Activated T-cell treated with anti-CD3 and anti-CD28 coated beads for 1 hour (primary cell): ENCODE measurements at places on chromosomes 12 and 14.

DNA sequence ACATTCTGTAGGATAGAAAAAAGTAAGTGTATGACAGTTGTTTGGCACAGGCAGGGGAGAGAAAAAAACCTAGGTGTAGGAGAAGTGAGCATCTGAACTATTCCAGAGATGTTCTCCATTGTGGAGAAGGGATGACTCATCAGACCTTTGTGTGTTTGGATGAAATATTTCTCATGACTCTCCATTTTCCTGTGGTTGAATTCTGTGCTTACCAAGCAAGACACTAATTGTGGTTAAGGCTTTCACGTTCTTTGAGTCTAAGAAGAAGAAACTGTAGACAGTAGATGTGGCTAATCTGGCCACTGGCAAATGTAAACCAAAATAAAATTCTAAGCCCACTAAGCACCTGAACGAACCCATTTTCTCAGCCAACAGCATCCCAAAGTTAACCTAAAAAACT is 107.9 kb upstream of the GZMB start:
- DNase-seq, result no peak

DNA sequence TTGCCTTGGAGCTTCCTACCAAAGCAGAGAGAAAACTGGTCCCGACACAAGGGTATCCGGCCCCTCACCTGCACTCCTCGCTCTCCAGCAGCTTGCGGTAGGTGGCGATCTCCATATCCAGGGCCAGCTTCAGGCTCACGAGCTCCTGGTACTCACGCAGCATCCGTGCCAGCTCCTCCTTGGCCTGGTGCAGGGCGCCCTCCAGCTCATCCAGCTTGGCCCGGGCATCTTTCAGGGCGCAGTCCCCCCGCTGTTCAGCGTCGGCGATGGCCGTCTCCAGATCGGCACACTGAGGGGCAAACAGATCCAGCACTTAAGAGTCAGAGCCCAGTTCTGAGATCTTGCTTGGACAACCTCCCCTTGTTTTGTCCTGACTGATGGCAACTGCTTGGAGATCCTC is 13.7 kb downstream of the KRT72 start:
- DNase-seq, result no peak

DNA sequence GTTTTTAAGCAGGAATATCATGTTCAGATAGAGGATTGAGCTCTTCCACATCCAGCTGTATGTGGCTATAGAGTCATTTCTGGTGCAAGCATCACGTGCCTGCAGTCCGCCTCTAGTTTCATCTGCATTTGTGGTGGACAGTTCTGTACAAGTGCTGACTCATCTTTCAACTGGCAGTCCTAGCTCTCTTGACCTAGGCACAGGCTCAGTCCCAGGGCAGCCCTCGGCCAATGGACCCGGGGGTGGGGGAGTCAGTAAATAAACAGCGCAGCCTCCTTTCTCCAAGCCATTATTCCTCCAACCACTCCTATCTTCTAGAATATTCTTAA is 41.8 kb upstream of the FRMD6 start:
- no peak for DNase-seq

DNA sequence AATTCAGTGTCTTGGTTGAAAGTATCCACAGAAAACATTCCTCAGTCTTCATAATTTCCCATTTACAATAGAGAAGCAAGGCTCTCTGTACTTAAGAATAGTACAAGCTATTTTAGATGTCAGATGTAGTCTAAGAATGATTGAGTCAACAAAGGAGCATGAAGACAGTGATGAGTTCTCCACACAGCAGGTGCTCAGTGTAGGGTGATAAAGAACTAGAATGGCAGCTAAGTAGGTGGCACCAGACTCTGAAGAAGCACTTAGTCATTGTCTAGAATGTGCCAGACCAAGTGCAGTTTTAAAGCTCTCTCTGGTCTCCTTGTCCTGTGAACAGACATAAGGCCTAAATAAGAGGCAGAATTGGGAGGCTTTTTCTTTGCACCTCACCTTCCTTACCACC is 504.6 kb downstream of the NRXN3 start:
- no peak for DNase-seq
